ENCODE measurements at places on chromosomes 13 and 19. TPM values are rescaled to one million over a fixed set of nuclear protein-coding genes. Genes with fewer than 3 reads are reported as not detected.

DNA sequence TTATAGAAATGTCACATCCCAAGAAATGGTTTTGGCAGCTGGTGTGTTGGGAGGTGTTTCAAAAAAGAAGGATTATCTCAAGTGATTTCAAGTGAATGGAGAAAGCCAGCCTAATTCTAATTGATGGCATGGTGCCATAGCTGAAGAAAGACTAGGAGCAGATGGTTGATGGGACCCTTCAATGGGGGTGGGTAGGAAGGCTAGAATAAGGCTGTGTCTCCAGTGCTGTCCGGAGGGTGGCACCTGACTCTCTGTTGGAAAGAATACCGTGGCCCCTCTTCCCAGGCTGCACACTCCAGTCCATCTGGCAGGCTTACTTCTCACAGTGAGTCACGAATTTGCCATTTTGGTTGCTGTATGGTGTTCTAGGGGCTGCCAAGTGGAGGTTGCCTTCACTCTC lies 51.0 kb upstream of the GPR12 start:
- DNase-seq = no peak

GRCh38 chr13:98443329-98443728 lies 133.6 kb downstream of the STK24 start:
- DNase-seq = no peak

Gene KLK13
- total RNA-seq = 2.0 TPM

GRCh38 chr13:105961438-105961837 lies 574.0 kb downstream of the EFNB2 start:
- no peak for DNase-seq

GRCh38 chr13:101985321-101985720 lies 416.5 kb downstream of the FGF14 start:
- no peak for DNase-seq

- no peak for DNase-seq
These were observed 7.1 kb upstream of the ICAM3 start for GRCh38 chr19:10346509-10346908.

Gene KIR2DL3
- total RNA-seq = not detected

Gene ZNF331
- total RNA-seq = 23.2 TPM

DNA sequence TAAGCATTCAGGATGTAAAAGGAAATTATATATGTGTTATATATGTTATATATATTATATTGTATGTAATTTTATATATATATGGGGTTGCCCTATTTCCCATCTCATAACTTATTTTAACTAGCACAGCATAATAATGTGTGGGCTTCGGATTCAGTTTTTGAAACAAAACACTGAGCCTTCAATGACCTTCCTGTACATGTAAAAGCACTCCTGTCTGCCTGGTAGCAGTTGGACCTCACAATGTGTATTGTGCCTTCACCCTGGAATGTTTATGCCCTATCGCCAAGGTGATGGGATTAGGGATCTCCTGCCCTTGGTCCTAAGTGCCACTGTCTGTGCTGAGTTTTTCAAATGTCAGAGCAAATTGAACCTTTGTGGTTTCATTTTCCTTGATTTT lies 968.8 kb downstream of the TUBA3C start:
- no peak for DNase-seq

Gene ZNF726
- not detected for total RNA-seq

- DNase-seq = no peak
These were observed 223.6 kb downstream of the RGCC start for GRCh38 chr13:41680900-41681299.

Gene CAPS
- 2.7 TPM for total RNA-seq

GRCh38 chr13:113740661-113741060 lies 18.4 kb upstream of the TMEM255B start:
- no peak for DNase-seq

DNA sequence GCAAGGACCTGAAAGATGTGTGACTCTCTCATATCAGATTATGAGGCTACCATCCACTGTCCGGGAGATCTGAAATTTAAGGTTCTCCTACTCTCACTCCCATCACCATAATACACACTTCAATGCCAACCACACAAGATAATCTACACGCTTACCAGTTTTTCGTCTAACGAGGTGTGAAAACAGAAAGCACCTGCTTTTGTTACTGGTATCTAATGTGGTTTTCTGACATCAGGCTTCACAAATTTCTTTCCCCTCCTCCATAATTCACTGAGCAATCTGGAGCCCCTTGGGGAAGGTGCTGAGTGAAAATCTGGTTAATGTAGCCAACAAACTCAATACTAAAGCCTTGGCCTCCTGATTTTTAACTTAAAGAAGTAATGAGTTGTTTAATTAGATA lies 10.1 kb upstream of the LRCH1 start:
- no peak for DNase-seq

DNA sequence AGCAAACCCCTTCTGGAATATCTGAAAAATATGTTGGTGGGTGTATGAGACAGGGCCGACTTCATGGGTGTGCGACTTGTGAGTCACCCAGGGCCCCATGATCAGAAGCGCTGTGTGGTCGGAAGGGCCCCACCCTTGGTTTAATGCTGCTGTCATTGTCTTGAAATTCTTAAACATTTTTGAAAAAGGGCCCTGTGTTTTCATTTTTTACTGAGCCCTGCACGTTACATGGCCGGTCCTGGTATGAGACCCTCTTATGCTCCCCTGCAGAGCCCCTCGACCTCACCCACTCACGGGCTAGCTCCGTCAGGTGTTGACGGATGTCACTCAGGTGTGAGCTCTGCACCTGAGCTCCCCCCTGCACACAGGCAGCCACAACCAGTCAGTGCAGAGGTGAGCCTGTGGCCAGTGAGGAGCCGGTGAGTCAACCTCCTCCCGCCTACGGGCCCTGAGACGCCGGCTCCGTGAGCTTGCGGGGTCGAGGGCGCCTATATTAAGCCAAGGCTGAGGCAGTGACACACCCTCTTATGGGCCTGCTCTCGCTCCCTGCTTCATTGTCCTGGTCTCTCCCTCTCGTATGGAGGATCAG lies 27.7 kb downstream of the GADD45B start:
- peak; percentile 70 for DNase-seq

DNA sequence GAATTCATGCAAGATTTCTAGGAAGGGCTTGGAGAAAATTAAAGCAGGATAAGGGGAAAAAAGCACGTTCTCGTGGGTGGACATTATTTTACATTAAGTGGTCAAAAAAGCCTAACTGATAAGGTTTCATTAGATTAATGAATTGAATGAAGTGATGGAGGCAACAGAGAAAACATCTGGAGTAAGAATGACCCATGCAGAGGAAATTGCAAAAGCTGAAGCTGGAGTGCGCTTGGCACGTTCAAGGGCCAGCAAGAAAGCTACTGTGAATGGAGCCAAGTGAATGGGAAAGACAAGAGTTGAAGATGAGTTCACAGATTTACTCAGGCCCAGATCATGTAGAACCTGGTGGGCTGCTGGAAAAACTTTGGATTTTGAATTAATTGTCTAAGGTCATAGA lies 777.9 kb downstream of the DACH1 start:
- DNase-seq = no peak

Gene COMP
- not detected for total RNA-seq

- DNase-seq = no peak
These were observed 13.9 kb downstream of the CAPN12 start for GRCh38 chr19:38730470-38730730.

DNA sequence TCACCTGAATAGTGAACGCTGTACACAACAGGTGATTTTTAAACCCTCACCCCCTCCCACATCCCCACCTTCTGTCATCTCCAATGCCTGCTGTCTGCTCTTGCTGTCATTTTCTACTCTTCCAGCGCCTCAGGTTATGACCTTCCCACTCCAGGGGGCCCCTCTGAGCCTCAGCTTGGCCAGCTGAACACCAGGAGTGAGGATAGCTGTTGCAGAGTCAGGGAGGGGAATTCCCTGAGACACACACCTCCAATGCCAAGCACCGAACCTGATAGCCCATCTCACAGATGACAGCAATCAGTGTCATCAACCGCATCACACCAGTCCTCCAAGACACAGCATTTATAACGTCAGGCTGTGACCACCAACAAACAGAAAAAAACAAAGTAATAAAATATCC lies 193.5 kb downstream of the ZNF536 start:
- peak; percentile 60 for DNase-seq

GRCh38 chr13:105678072-105678471 lies 857.4 kb downstream of the EFNB2 start:
- DNase-seq = no peak

GRCh38 chr13:29594303-29594709 lies 1.2 kb downstream of the SLC7A1 start:
- DNase-seq = peak; percentile 60

Gene MUC16
- not detected for total RNA-seq

DNA sequence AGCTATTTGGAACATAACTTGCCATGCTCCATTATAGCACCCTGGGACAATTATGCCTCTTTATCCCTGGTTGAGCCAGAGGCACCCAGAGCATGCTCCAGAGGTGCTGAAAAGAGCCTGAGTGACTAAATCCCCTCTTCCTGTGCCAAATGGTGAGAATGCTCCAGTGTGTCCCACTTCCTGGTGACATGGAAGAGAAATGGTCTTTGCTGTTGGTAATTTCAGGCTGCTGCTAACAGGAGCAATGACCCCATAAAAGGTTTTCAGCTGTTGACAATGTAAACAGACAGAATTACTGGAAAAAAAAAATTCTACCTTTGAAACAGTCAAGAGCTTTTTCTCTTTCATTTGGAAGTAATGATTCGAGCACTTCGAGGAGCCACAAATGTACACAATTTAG lies 341.8 kb downstream of the FGF9 start:
- DNase-seq = no peak

DNA sequence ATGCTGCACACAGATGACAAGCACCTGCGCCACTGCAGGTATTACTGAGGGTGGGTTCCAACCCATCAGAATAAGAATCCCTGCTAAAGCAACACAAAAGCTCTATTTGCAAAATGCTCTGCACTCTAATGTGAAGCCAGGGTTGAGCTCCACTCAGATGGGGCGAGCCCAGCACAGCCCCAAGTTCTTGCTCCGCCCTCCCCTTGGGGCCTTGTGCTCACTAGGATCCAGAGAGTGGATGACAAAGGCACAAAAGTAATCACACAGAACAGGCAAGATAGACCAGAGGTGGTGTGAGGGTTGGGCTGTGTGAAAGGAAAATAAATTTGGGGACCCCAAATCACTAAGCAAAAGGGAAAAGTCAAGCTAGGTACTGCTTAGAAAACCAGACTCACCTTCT lies 8.2 kb upstream of the ZNF611 start:
- DNase-seq = no peak

- peak; percentile 39 for DNase-seq
These were observed 195.6 kb downstream of the GGACT start for GRCh38 chr13:100392709-100393630.

Gene ETV2
- total RNA-seq = 0.35 TPM

Gene GGACT
- total RNA-seq = 1.4 TPM

- no peak for DNase-seq
These were observed 3.3 kb upstream of the PEX11G start for GRCh38 chr19:7492142-7492541.

- peak; percentile 88 for DNase-seq
These were observed 77.9 kb downstream of the GNG7 start for GRCh38 chr19:2624537-2625091.

GRCh38 chr13:36920616-36921185 lies 663 bp upstream of the SMAD9 start:
- no peak for DNase-seq

- DNase-seq = no peak
These were observed 87.4 kb upstream of the UFM1 start for GRCh38 chr13:38262211-38262610.

GRCh38 chr19:19026299-19026971 lies 6.9 kb downstream of the SUGP2 start:
- peak; percentile 3 for DNase-seq

DNA sequence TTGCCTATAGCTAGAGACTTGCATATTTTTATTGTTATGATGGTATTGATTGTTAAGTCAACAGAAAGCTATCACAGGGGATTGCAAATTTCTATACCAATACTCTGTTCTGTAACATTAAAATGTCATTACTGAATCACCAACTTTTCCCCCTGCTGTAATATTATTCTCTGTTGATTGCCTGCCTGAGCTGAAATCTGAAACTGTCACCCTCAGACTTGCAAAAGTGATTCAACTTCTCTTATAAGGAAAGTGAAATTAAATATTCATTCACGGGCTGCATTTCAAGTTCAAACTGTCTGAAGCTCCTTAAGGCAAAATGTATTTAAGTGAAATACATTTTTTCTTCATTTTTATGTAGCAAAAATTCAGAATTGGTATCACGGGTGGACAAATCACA lies 723.2 kb downstream of the PCDH9 start:
- no peak for DNase-seq

DNA sequence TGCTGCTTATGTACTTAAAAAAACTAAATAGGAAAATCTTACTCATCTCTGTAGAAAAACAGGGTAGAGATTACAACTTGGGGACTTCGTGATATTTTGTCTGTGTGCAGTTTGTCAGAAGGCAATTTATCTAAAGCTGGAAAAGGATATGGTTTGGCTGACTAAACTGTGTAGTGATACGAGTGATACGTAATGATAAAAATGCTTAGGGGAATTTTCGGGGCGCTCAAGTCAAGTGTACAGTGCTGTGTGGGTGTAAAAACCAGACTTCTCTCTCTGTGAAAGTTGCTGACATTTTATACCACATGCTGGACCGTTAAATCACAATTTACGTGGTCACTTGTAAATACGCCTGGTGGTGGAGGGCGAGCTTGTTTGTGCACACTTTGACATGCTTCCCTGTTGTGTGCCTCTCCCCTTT lies 221.7 kb downstream of the KCNRG start:
- DNase-seq = no peak

GRCh38 chr19:46887240-46887782 lies 26.5 kb downstream of the ARHGAP35 start:
- DNase-seq = no peak

DNA sequence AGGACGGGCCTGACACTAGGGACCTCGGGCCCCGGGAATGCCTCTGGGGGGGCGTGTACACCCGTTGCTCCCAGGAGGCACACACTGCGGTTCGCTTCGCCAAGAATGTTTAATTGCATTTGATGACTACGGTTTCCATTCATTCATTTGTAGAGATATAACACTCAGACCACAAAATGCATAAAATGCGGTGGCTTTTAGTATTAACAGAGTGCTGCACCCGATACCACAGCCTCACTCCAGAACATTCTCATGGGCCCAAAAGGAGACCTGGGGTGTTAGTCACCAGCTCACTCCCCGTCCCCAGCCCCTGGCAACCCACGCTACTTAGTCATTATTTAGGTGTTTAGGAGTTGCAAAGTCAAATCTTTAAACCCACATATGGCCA lies 21.8 kb downstream of the HCN2 start:
- DNase-seq = no peak

Measured in H7 (cell line).